Activated CD4-positive, alpha-beta T cell treated with anti-CD3 and anti-CD28 coated beads, Interleukin-2, Interleukin-6, amounts not matched to agents 100 ng/mL and 50 ng/mL, durations not matched to agents 16 hours and 8 hours (primary cell): ENCODE measurements at places on chromosomes 1 and 21.

GRCh38 chr1:178964469-178965330, 61.0 kb upstream of the FAM20B start:
- DNase-seq = no peak

DNA sequence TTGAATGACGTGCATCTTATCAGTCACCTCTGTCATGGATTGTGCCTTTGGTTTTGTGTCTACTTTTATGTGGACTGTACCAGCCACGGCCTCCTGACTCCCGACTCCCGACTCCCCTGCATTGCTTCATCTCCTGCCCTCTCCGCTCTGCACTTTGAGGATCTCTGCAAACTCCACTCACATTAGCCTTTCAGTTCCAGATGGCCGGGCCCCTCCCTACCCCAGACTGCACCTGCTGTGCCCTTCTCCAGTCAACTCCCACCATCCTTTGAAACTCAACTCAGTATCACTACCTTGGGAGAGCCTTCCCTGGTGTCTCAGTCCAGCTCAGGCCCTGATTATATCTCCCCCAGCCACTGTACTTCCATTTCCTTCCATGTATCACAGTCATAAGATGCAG, 71.4 kb downstream of the MDM4 start:
- no peak for DNase-seq

- DNase-seq = no peak
These were observed 14.0 kb downstream of the HSD3B2 start for GRCh38 chr1:119428991-119429390.

GRCh38 chr1:156347331-156347730, 9.0 kb downstream of the TSACC start:
- no peak for DNase-seq

GRCh38 chr1:228809621-228810394, 74.5 kb downstream of the RHOU start:
- DNase-seq = no peak

GRCh38 chr21:31798842-31799704, 67.2 kb upstream of the SCAF4 start:
- DNase-seq = no peak
